Thoracic aorta (tissue), 2 donors: ENCODE measurements at places on chromosomes 2 and 18.

DNA sequence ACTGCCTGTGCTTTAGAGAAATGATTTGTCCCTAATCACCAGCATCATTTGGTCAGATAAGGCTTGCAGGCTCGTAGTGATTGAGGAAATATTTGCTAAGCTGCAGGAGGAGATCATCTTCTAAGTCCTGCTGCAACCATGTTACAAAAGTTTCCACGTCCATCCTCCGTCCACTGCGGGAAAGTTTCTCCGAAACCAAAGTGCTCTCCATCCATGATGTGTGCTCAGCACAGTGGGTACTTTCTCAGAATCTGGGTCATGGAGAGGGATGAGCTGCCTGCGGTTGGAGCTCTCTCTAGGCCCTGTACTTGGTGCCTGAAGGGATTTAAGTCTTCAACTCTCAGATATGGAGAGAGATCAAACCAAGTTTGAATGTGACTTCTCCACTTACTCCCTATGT lies 39.3 kb downstream of the IL1RL2 start:
- peaks cover 18% of the 10 kb centered on the region for H3K4me1 ChIP-seq
- no peaks in the 10 kb centered on the region for H3K27me3 ChIP-seq
- no peak overlapping the region for H3K4me3 ChIP-seq

DNA sequence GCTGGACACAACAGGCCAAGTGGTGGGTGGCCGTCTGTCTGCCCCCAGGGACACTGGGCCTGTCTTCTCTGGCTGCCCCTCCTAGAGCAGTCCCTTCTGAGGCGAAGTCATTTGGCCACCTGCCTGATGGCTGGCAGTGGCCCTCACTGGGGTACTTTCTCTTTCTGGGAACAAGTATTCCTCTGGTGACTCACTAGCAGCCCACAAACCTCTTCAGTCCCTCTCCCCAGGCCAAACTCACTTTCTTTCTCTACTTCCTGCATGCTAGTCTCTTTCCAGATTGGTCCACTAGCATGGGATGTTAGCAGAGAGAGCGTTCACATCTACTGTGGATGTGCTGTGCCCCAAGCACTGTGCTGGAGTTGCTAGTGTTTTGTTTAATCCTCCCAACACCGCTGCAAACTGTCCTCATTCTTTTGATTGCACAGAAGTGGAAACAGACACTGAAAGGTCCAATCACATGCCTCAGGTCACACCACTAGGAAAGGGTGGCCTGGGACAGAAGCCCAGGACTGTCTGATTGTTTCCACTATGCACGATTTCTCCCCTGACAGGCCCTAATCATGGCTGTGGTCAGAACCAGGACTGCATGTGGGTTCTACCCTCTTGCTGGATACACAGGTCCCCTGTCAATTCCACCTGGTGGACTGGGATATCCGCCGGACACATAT lies 5.2 kb downstream of the DYSF start:
- H3K36me3 ChIP-seq, result no peaks in the 10 kb centered on the region
- DNase-seq, result no peak
- peaks cover 56% of the 10 kb centered on the region for H3K4me1 ChIP-seq
- H3K27me3 ChIP-seq, result no peaks in the 10 kb centered on the region
- no peak overlapping the region for H3K4me3 ChIP-seq
- peak overlapping the region; percentile 8 for H3K27ac ChIP-seq

- H3K36me3 ChIP-seq, result peaks cover 11% of the 10 kb centered on the region
- H3K4me1 ChIP-seq, result peaks cover 47% of the 10 kb centered on the region
- H3K27ac ChIP-seq, result peak overlapping the region; percentile 27
- no peak overlapping the region for H3K4me3 ChIP-seq
- H3K27me3 ChIP-seq, result no peaks in the 10 kb centered on the region
These were observed 28.0 kb downstream of the ADI1 start for GRCh38 chr2:3491306-3491705.

DNA sequence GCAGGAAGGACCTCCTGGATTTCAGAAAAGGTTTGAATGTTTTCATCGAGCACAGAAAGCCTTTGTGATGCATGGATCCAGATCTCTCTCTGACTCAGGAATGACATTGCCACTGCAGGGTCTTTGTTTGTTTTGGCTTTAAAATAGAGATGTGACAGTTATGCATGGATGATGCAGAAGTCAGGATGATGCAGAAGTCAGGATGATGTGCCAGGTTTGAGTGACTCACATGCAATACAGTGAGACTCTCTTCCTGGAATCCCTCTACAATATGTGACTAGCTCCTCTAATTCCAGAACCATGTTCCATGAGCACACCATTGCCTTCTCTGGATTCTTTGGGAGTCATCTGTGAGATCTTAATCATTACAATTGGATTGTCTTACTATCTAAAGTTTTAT lies 177.9 kb upstream of the RAB6C start:
- H3K36me3 ChIP-seq, result no peaks in the 10 kb centered on the region
- no peak overlapping the region for H3K27ac ChIP-seq
- H3K27me3 ChIP-seq, result no peaks in the 10 kb centered on the region
- no peaks in the 10 kb centered on the region for H3K4me1 ChIP-seq

DNA sequence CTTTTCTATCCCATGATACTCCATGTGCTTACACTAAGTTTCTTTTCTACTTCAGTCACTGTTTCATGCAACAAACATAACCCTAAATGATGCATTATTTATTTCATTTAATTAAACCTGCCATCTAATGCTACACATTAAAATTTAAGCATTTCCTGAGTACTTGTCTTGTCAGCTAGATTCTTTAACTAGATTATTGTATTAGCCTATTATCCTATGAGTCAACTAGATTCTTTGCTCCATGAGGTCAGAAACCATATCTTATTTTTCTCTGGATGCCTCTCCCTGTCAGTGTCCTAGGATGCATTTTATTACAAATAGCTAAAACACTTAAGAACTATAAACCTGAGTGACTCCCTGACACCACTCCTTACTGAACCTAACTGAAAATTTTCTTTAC lies 652.4 kb downstream of the SLC4A3 start:
- peaks cover 35% of the 10 kb centered on the region for H3K4me1 ChIP-seq
- no peak overlapping the region for H3K4me3 ChIP-seq
- no peak overlapping the region for H3K27ac ChIP-seq
- DNase-seq, result no peak

DNA sequence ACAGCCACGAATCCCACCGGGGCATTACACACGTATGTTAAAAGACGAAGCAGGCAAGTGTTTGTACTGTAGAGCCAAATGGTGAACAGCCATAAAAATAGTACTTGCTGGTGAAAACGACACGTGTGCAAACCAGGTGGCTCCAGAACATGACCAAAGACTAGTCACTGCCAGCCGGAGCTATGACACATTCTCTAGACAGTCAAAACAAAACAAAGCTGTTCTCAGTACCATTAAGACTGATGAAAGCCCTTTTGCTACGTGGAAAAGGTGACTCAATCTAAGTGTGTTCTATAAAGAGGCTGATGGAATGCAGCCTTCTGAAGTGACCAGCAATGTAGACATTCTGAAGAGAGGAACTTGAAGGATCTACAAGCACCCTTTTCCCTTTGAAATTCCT lies 367.7 kb upstream of the NETO1 start:
- H3K36me3 ChIP-seq, result no peaks in the 10 kb centered on the region
- H3K4me3 ChIP-seq, result no peak overlapping the region
- no peak for DNase-seq
- H3K4me1 ChIP-seq, result no peaks in the 10 kb centered on the region
